Hindlimb muscle (tissue), 1 donor: ENCODE measurements at places on chromosomes 7 and 10.

- no peak for DNase-seq
These were observed 117.9 kb upstream of the COL1A2 start for GRCh38 chr7:94276795-94277194.

- DNase-seq = no peak
These were observed 167.1 kb upstream of the TNRC18 start for GRCh38 chr7:5590596-5591277.

GRCh38 chr7:24501009-24501408 lies 72.2 kb upstream of the PALS2 start:
- no peak for DNase-seq

DNA sequence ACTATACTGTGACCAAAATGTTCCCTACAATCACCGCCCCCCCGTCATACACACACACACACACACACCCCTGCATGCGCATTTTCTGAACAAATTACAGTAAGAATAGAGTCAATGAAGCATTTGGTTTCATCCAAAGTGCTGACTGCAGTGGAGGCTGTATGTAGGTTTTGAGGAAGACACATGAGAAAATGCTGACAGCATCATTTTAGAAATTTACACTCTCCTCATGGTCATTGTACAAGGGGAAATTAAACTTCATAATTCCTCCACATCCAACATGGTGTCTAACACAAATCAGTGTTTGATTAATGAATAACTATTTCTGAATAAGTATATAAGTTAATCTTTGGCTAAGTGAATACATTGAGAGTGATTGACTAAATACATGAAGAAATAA lies 1126.8 kb upstream of the PHF14 start:
- DNase-seq = no peak

DNA sequence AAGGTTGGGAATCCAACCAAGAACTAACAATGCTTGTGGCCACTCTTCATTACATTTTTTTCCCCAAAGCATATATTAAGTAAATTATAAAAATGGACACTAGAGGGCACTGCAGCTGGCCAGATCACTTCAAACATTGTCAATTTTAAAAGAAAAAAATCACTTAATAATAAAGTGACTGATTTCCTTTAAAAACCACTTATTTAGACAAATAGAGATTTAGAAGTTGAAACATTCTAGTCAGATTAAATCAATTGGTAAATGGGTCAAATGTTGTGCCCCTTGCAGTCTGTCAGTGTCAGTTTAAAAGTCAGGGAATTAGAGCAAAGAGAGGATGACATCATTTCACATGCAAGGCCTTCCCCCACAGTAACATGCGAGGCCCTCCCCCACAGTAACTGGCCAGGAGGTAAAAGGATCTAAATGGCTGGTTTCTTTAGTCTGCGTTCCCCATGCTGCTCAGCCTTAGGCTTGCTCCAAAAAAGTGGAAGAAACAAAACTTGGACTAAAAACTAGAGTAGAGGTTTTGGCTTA lies 177.9 kb downstream of the SKAP2 start:
- peak; percentile 89 for DNase-seq

GRCh38 chr7:65238785-65239184 lies 134.9 kb upstream of the ZNF92 start:
- DNase-seq = no peak

DNA sequence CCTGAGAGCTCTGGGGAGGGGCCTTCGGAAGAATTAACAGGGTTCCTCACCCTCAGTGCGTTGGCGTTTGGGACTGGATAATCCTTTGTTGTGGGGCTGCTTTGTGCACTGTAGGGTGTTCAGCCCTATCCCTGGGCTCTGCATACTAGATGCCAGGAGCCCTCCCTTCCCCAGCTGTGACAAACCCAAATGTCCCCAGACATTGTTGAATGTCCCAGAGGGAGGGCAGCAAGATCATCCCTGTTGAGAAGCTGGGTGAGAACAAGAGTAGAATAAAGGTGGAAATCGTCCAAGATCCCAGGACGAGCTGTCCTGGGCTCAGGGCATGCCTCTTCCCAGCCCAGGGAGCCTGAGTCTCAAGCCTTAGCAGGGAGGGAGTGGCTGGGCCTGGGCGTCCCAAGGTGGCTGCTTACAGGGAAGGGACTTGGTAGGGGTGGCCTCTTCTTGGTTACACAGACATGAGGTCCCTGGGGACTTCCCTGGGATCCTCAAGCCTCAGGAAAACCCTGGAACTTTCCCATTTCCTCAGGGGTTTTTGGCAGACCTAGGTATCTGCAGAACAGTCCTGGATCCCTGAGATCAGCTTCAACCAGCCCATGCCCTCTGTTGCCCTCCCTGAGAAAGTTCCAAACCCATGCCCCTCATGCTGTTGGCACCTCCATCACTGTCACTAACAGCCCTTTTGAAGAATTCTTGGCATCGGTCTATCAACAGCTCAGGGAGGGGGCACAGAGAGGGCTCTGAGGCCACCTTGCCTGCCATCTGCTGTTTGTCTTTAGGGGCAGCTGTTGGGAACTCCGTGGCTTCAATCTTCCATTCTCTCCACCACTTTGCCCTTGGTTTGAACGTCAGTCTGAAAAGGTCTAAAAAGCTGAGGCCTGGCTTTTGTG lies 53.7 kb downstream of the GOLGA7B start:
- no peak for DNase-seq

- DNase-seq = no peak
These were observed 52.8 kb downstream of the ABLIM1 start for GRCh38 chr10:114605155-114605797.

GRCh38 chr10:71964743-71965515 lies 734 bp downstream of the CHST3 start:
- peak; percentile 62 for DNase-seq

DNA sequence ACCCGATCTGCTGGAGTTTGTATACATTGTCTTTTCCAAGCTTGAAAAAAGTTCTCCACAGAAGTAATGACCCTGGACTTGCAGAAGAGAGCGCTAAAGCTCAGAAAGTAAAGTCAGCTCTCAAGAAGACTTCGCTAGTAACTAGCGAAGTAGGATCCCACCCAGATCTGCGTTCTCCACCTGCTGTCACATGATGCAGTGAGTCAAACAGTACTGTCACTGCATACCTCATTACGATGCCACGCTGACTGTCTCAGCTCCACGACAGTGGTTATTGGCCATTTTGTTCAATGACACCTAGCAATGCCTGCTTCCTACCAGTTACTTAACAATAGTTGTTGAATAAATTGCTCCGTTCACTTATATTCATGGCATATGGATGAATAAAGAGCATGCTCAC lies 29.7 kb upstream of the SEC61G start:
- peak; percentile 79 for DNase-seq

GRCh38 chr10:115141254-115141653 lies 48.1 kb downstream of the ATRNL1 start:
- no peak for DNase-seq
